Ureter (tissue), 1 donor: ENCODE measurements at places on chromosomes 5 and 9. TPM values are rescaled to one million over a fixed set of nuclear protein-coding genes. Genes with fewer than 3 reads are reported as not detected.

- no peak for DNase-seq
Observed at GRCh38 chr9:123090198-123090896, 56.9 kb downstream of the GPR21 start.

DNA sequence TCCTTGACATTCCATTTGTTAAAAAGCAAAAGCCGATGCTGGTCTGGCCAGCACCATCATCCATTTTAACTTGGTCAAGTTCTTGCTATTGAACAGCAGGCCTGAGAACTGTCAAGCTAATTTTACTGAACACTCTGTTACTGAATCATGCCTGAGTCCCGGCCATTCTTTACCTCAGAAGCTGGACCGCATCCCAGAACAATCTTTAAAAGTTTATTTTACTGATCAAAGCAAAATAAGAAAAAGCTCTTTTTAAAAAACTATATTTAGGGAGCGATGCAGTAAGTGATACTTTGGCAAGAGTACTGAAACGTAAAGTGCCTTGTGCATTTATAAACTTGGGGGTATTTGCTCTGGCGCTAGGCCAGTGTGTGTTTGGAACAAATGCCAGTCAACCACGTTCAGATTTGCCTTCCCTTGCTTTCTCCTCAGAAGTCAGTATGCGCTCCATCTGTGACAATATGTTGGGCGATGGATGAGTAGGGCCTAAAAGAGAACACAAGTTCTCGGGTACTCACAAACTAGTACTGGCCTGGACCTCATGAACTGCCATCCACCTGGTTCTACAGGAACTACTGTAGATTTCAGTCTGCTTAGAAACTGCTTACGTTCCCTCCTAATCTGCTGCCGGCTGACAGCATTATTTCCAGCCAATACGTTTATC lies 161.9 kb downstream of the MAPKAP1 start:
- DNase-seq: no peak

- DNase-seq: no peak
Observed at GRCh38 chr9:129720181-129720864, 32.5 kb downstream of the PTGES start.

- DNase-seq: no peak
Observed at GRCh38 chr5:320524-321229, 837 bp upstream of the AHRR start.

DNA sequence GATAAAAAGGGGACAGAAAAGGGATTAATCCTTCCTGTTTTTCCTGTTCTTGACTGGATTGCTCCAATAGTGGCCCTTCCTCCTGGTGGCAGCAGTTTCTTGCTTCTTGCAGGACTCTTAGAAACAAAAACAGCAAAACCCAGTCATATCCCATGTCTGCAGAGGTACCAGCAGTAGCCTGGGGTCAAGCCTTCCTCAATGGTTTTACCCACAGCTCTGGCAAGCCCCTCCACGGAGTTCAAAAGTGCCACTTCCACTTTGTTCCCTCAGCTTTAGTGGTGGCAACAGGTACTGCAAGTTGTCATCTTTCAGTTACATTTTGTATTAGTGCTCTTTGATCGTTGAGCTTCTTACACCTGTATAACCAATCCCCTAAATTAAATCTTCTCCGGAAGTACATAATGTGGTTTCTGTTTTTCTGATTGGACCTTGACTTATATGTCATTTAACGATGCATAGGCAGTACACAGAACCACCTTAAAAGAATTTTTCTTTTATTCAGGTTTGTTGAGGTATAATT lies 8.7 kb upstream of the RANBP6 start:
- no peak for DNase-seq

- no peak for DNase-seq
Observed at GRCh38 chr9:97559111-97559514, 57.6 kb downstream of the TMOD1 start.

DNA sequence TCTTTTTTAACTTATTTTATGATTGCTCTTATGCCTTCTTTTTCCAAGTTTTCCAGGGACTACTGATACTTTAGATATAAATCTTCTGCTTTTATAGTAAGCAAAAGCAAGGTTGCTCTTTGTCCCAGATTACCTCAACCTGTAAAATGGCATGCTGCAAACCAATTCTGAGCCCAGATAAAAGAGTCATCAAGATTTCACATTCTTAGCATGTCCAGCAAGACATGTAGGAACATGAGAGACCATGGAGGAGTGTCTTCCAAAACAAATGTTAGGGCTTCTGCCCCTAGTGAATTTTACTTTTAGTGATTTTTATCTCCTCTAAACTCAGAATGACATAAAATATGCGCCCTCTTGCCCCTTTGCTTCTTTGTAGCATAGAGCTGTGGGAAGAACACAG lies 7.0 kb upstream of the CDC20B start:
- DNase-seq: no peak

- no peak for DNase-seq
Observed at GRCh38 chr5:148746826-148747535, 79.4 kb upstream of the ADRB2 start.

- no peak for DNase-seq
Observed at GRCh38 chr5:39598661-39599248, 174.0 kb upstream of the DAB2 start.

DNA sequence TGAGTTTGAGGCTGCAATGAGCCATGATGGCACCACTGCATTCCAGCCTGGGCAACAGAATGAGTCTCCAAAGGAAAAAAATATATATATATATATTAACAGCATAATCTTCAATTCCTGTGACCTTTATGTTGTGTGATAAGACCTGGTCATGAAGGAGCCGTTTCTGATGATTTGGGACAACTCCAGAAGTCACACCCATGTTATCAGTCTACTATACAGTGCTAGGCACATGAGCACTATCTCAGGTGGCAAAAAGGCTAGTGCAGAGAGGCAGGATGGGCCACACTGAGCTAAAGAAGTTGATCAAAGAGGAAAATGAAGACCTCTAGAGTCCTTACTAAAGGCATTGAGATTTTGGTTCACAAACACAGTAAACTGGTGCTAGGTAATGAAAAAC lies 205.0 kb upstream of the RAD23B start:
- DNase-seq: no peak

GRCh38 chr9:128002959-128003358 lies 22.2 kb upstream of the EEIG1 start:
- no peak for DNase-seq

- no peak for DNase-seq
Observed at GRCh38 chr5:76622973-76623596, at the start of gene F2RL2. Gene F2RL2, minus strand, starts transcription at chr5:76623403. Its CDS starts 173 bp downstream, at chr5:76623230.

GRCh38 chr5:97142521-97143254 lies at the start of gene LIX1:
Gene LIX1, minus strand, starts transcription at chr5:97142611. Its CDS starts 35 bp downstream, at chr5:97142576.
- no peak for DNase-seq

DNA sequence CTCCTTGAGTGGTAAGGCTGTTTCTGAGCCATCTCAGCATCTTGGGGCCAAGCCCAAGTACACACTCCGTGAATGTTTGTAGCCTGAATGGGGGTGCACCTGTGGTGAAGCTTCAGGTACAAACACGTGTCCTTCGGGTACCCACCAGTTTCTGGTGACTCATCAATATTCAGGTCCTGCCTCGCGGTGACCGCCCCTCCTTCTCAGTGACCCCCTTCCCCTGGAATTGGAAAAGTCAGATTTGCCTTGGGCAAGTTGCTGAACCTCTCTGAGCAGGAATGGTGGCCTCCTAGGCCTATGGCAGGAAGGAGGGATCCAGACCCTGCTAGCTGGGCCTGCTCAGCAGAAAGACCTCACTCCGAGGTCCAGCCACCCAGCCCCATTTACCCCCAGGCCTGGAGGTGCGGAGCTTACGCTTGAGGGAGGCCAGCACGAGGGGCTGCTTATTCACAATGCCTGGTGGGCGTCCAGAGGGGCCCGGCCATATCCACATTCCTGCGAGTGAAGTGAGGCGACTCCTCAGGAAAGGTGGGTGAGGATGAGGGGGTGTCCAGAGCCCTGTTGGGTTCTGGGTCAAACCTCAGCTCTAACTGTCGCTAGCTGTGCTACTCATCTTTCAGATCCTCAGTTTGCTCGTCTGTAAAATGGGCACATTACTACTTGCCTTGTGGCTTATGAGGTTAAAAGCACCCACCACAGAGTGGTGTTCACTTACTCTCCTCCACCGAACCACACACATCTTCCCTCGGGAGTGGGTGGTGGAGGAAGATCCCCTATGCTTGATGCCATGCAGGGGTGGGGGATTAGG lies 7.0 kb downstream of the ADGRD2 start:
- no peak for DNase-seq

DNA sequence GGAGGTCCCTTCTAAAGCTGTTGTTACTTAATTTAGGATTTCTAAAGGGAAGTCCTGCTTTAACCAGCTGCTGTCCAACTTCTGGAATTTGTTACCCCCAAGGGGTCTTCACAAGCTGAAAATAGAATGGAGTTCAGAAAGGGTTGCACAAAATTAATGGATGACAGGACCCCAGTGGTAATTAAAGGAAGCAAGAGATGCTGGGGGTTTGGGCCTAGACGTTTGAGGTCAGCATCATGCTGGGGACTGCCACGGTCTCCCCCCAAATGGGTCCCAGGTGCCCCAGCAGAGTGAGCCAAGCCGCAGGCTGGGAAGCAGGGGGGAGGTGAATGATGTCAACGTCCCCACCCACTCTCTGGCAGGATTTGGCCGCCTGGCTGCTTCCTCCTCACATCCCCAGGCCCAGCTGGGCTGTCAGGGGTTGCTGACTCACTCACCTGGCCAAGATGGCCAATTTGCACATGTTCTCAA lies 97.5 kb upstream of the ARAP3 start:
- DNase-seq: peak; percentile 54

- DNase-seq: no peak
Observed at GRCh38 chr5:68714810-68715209, 379.0 kb upstream of the SLC30A5 start.

- DNase-seq: no peak
Observed at GRCh38 chr9:106019702-106020101, 325.4 kb downstream of the TMEM38B start.

GRCh38 chr9:107866711-107867311 lies 377.2 kb upstream of the KLF4 start:
- DNase-seq: no peak

GRCh38 chr5:60332244-60333004 lies 367.5 kb downstream of the DEPDC1B start:
- no peak for DNase-seq

DNA sequence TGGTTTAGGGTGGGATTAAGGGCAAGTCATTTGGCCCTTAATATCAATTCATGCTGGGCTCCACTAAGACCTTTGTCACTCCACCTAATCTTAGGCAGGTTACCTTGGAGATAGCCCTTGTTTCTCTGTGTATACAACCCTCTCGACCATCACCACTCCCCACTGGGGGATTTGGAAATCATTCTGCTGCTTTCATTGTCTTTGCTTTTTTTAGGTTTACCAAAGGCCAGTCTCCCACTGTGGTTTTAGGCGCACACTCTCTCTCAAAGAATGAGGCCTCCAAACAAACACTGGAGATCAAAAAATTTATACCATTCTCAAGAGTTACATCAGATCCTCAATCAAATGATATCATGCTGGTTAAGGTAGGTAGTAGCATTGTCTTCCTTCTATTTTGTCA lies 6.2 kb downstream of the GZMK start:
- no peak for DNase-seq

GRCh38 chr5:124908581-124909451 lies 162.4 kb upstream of the ZNF608 start:
- DNase-seq: no peak

GRCh38 chr5:163379298-163380155 lies 57.9 kb upstream of the CCNG1 start:
- no peak for DNase-seq

DNA sequence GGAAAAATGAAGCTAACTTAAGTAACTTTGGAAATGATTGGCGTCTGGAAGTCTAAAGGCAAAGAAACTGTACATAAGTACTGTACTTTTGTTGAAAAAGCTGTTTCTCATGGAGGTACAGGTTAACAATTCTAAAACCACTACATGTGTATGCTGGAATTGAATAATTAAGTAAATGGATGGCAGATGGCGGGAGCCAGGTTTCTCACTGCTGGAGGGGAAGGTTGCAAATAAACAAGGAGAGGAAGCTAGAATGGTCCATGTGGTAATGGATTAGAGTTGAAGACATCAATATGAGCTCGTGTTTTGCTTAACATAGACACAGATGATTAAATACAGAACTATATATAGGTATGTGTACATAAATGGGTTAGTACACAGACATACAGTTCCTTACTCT lies 43.2 kb upstream of the ASTN2 start:
- no peak for DNase-seq

GRCh38 chr5:28216939-28217360 lies 1178.6 kb upstream of the CDH9 start:
- DNase-seq: no peak

DNA sequence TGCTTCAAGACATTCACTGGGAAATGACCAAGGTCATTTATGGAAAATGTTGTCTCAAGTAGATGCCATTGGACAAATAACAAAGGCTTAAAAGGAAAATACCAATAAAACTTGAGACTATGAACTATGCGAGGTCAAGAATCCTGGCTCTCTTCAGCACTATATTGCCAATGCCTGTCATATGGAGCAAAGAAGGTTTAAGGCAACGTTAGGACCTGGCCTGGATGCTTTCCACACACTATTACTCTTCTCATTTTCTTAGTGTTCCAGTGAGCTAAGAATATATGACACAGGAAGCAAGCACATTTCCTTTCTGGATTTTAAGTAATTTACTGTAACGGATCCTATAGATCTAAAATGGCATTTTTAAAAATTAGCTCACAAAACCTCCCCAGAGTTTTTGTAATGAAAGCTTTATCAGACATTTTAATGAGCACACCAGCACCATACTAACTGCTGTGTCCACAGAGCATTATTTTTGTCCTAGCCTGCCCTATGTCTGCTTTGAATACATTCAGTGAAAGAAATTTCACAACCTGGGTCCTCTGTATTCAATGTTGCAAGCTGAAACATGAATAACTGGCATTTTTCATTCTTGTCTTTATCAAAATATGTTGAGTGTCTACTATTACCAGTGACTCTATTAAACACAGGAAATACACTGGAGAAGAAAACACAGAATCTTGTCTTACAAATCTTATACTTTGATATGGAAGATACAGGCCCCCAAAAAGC lies 315.6 kb downstream of the CETN3 start:
- no peak for DNase-seq

DNA sequence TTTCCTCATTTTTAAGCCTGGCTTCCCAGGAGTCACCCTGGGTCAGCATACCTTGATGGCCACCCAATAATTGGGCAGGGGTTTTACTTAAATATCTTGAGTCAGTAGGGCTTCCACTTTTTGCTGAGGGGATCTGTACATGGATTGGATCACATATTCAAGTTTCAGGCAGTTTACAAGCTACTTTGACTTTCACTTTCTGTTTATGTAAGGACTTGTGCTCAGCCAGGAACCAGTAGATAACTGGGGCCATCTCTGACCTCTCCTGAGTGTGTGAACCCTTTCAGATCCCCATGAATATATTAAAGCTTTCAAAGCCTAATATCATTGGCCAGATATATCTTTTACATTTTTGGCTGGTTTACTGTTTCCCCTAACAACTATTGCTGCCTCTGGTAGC lies 45.1 kb downstream of the SLCO6A1 start:
- DNase-seq: no peak

PCDHGA6 gene
- total RNA-seq: 6.1 TPM

CYSTM1 gene
- 99.1 TPM for total RNA-seq

ZBTB26 gene
- total RNA-seq: 10.7 TPM

CNTLN gene
- 10.6 TPM for total RNA-seq

NDOR1 gene
- total RNA-seq: 20.3 TPM

PSAT1 gene
- total RNA-seq: 139 TPM

PRR7 gene
- total RNA-seq: 2.6 TPM

SLC36A2 gene
- total RNA-seq: not detected
